HFFc6 (cell line): ENCODE measurements at places on chromosomes 3 and 15.

DNA sequence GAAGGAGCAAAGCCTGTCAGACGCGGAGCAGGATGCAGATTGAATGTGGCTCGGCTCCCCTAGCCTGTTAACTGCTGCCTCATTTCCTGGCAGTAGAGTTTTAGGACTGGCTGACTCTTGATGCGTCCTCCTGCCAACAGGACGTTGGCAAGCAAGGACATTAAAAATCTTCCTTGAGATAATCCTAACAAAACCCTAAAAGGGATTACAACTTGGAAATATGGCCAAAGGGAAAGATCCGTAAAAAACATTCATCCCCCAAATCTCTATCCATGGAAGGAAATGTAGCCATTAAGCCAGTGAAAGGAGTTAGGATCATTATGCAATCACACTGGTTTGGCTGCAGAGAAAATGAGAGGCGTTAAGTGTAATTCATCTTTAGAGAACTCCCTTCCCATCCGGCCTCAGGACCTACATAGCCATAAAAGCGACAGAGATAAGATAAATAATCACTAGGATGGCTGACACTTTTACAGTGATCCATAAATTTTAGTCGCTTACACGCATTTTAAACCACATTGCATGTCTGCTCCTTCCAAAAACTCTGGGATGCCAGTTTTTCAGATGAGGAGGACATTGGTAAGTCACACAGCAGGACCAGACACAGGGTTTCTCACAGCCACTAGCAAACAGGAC, 44.5 kb upstream of the C3orf80 start:
- no peaks in the 10 kb centered on the region for H3K36me3 ChIP-seq
- peak overlapping the region; percentile 89 for H3K27ac ChIP-seq
- H3K4me3 ChIP-seq = peak overlapping the region; percentile 78
- no peaks in the 10 kb centered on the region for H3K27me3 ChIP-seq
- H3K4me1 ChIP-seq = peaks cover 56% of the 10 kb centered on the region
- DNase-seq = peak; percentile 84

GRCh38 chr3:46360907-46361306, 7.0 kb downstream of the CCR2 start:
- H3K27ac ChIP-seq = no peak overlapping the region
- H3K4me1 ChIP-seq = peaks cover 6% of the 10 kb centered on the region; the same call in 1 of the 2 replicates
- peaks cover 37% of the 10 kb centered on the region for H3K27me3 ChIP-seq
- H3K36me3 ChIP-seq = no peaks in the 10 kb centered on the region

DNA sequence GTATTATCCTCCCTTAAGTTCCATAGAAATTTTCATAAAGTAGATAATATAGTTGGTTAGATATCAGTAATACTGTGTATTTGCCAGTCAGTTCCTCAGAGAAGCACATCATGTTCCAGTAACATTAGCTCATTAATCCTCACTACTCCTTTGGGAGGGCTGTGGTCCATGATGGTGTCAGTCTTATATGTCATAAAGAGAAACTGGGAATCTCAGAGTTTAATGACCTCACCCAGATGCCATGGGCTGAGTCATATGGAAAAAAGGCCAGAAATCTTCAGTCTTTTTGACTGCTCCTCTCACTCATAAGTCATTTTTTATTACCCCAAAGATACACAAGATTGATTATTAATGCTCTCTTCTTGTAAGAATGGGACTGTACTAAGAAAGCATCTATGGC, 188.6 kb downstream of the CHL1 start:
- no peak for DNase-seq
- H3K36me3 ChIP-seq = no peaks in the 10 kb centered on the region
- no peak overlapping the region for H3K4me3 ChIP-seq

- H3K27me3 ChIP-seq = peaks cover 21% of the 10 kb centered on the region
- no peaks in the 10 kb centered on the region for H3K36me3 ChIP-seq
- H3K4me1 ChIP-seq = no peaks in the 10 kb centered on the region
- H3K27ac ChIP-seq = no peak overlapping the region
- no peak overlapping the region for H3K4me3 ChIP-seq
Observed at GRCh38 chr3:184291738-184292445, 7.1 kb upstream of the PSMD2 start.

DNA sequence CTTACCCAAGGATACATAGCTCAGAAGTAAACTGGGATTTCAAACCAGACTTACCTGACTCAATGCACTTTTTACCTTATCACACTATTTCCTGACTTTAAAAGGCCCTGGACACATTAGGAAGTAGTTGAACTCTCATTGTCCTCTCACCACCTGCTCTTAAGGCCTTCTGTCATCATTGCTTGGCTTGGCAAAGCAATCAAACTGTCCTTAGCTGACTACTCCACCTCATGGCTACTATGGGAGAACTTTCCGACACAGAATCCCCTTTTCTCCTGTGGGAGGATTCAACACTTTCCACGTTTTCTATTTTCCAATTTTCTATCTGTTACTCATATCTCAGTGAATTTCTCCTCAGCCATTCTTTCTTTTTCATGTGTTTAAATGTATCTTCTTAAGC, 55.4 kb downstream of the ZNF148 start:
- H3K4me3 ChIP-seq = no peak overlapping the region
- DNase-seq = no peak
- no peak overlapping the region for H3K27ac ChIP-seq
- H3K4me1 ChIP-seq = peaks cover 48% of the 10 kb centered on the region

- DNase-seq = peak; percentile 3
- H3K27ac ChIP-seq = peak overlapping the region; percentile 80
- H3K36me3 ChIP-seq = 0 out of 2 replicates have a peak, but pooled peaks cover 12% of the 10 kb centered on the region
- H3K4me3 ChIP-seq = peak overlapping the region; percentile 51; the same call in 1 of the 2 replicates
- H3K4me1 ChIP-seq = peaks cover 60% of the 10 kb centered on the region
- peaks cover 1% of the 10 kb centered on the region; the same call in 1 of the 2 replicates for H3K27me3 ChIP-seq
Observed at GRCh38 chr3:174958671-174959328, 99.7 kb downstream of the NAALADL2 start.

DNA sequence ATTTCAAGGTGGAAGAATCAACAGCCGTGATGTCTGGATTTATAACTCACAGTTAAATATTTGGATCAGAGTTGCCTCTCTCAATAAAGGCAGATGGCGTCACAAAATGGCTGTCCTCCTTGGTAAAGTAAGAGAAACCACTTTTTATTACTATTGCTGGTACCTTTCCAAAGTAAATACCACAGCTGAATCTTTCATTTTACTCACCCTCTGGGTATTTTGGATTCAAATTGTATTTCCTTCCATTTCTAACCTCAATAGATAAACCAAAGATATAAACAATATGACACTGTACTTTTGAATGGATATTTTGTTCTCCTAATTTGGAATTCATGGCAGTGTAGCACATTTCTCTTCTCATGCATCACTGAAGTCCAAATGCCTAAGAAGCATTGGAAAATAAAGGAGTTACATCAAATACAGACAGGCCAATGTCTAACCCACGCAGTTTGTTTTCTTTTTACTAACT, 29.5 kb downstream of the KLHL24 start:
- peaks cover 20% of the 10 kb centered on the region for H3K4me1 ChIP-seq
- no peaks in the 10 kb centered on the region for H3K27me3 ChIP-seq
- no peaks in the 10 kb centered on the region; the same call in 1 of the 2 replicates for H3K36me3 ChIP-seq
- peak; percentile 89 for DNase-seq
- peak overlapping the region; percentile 75 for H3K27ac ChIP-seq

DNA sequence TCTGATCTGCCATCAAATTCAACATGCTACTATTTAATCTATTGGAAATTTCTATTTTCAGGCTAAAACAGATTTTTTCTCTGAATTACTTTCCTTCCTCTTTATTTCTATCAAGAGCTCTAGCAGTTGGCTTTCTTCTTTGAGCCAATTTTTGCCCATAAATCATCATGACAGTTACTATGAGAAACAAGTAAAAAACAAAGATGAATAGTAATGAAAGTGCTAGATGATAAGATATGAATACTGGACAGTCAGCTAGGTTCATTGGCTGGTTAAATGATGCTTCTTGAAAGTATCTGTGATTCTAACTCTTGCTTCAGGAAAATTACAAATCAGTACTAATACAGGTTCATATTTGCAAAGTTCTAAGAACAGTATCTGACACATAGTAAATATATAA, 38.6 kb upstream of the NANOGP8 start:
- H3K4me1 ChIP-seq = no peaks in the 10 kb centered on the region
- H3K27ac ChIP-seq = no peak overlapping the region
- H3K36me3 ChIP-seq = 0 out of 2 replicates have a peak, but pooled peaks cover 7% of the 10 kb centered on the region
- H3K4me3 ChIP-seq = no peak overlapping the region

DNA sequence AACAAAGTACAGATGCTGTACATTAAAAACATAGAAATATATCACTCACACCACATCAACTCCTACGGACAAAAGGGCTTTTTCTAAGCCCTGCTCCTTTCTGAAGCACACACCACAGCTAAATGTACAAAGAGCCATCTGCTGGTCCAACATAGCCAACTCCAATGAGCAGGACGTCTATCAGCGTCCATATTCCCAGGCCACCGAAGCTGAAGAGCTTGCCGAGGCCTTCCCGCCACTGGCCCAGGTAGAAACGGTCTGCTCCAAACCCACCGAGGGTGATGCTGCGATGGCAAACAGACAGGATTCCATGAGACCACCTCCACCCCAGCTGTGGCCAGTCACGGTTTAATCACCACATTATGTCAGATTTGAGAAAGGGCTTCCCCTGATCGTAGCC, 9.8 kb downstream of the TM2D3 start:
- peaks cover 2% of the 10 kb centered on the region; the same call in 1 of the 2 replicates for H3K27me3 ChIP-seq
- peak overlapping the region; percentile 40; the same call in 1 of the 2 replicates for H3K27ac ChIP-seq
- peaks cover 20% of the 10 kb centered on the region for H3K36me3 ChIP-seq
- no peak overlapping the region for H3K4me3 ChIP-seq
- no peak for DNase-seq

DNA sequence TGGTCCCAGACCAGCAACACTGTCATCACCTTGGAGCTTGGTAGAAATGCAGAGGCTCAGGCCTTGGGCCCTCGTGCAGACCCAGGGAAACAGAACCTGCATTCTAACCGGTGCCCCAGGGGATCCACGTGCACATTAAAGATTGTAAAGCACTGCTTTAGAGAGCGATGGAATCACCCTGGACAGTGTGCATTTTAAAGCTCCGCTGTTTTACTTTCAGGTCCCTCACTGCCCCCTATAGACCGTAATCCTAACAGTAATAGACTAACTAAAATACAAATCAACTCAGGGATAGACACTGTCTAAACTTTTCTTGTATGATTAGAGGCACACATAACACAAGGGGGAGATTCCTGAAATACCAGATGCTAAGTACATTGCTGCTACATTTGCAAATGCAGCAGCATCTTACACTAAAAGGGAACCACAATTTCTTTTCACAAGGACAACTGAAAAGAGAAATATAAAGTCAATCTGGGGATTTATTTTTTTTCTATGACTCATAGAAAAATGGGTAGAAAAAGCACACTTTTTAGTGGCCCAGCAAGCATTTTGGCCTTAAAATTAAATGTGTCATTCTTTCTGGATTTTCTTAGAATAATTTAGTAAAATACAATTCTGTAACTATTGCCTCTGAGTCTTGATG, 10.5 kb upstream of the SH3GL3 start:
- DNase-seq = peak; percentile 55
- no peak overlapping the region for H3K4me3 ChIP-seq
- no peaks in the 10 kb centered on the region for H3K36me3 ChIP-seq
- no peak overlapping the region for H3K27ac ChIP-seq
- peaks cover 11% of the 10 kb centered on the region for H3K4me1 ChIP-seq

DNA sequence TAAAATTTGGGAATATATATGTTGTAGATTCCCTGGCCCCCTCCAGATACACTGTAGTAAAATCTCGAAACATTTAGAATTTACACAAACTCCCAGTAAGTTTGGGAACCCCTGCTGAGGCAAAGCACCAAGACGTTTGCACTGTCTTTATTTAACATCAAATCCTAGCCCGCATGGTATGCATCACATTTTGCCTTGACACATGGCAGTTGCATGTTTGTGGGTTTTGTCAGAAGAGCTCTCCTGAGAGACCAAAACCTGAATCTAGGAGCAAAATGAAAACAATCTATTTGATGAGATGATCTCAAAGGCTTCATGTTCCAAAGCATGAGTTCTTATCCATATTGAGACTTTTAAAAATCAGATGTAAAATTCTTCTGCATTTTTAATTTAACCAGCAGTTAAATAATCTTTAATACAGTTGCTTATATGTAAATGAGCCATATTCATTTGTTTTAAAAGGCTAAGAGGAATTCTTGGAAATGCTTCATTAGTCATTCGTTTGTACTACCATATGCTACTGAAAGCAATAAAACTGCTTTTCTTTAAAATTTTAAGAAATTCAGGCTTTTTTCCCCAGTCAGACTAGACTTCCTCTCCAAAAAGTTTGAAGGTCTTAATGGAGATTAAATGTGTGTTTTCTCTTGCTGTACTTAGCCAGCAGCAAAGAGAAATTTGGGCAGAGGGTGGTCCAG, 105.2 kb upstream of the BOC start:
- H3K4me3 ChIP-seq = no peak overlapping the region
- peaks cover 44% of the 10 kb centered on the region for H3K27me3 ChIP-seq
- no peaks in the 10 kb centered on the region for H3K36me3 ChIP-seq
- peaks cover 6% of the 10 kb centered on the region for H3K4me1 ChIP-seq
- DNase-seq = no peak
- no peak overlapping the region for H3K27ac ChIP-seq

DNA sequence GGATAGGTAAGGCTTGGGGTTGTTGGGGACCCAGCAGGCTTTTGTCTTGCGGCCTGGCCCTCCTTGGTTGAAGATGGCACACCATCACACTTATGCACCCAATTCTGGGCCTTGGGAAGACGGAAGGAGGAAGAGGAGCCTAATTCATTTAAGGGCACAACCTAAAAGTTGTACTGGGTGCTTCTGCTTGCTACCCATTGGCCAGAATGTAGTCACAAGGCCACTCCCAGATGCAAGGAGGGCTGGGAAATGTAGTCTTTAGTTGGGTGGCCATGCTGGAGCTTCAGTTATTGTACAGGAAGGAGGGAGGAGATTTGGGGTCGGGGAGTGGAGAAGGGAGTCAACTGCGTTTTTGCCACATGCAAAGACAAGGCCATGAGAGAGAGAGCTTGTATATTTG, 109.2 kb downstream of the TMEM266 start:
- no peak overlapping the region for H3K27ac ChIP-seq
- H3K4me1 ChIP-seq = peaks cover 23% of the 10 kb centered on the region
- DNase-seq = peak; percentile 40
- H3K36me3 ChIP-seq = no peaks in the 10 kb centered on the region

- H3K27me3 ChIP-seq = 0 out of 2 replicates have a peak, but pooled peaks cover 2% of the 10 kb centered on the region
- DNase-seq = no peak
- H3K36me3 ChIP-seq = no peaks in the 10 kb centered on the region
- no peaks in the 10 kb centered on the region for H3K4me1 ChIP-seq
Observed at GRCh38 chr15:61712129-61712759, 348.0 kb downstream of the VPS13C start.

DNA sequence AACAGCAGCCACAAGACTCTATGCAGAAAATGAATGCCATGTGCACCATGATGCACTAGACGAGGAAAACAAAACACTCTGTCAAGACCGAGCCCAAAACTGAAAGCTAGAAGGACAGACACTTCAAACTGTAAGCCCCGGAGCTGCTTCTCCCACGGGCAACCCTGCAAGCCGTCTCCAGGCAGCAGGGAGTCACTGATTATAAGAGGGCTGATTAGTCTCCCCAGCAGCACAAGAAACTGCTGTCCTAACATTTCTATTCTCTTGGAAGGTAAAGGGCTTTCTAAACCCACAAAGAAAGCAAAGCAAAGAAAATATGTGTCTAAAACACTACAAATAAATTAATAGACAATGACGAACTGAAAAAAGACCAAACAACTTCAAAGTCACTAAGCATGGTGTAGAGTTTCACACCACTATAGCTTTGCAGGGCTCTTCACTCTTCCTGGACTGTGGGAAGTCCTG, 15.5 kb downstream of the TBC1D2B start:
- H3K4me1 ChIP-seq = peaks cover 34% of the 10 kb centered on the region
- peak; percentile 39 for DNase-seq
- H3K36me3 ChIP-seq = peaks cover 4% of the 10 kb centered on the region
- H3K4me3 ChIP-seq = peak overlapping the region; percentile 87
- H3K27me3 ChIP-seq = no peaks in the 10 kb centered on the region; the same call in none of the 2 replicates
- H3K27ac ChIP-seq = peak overlapping the region; percentile 90

- no peak for DNase-seq
- H3K27me3 ChIP-seq = peaks cover 17% of the 10 kb centered on the region
- no peak overlapping the region for H3K4me3 ChIP-seq
- H3K36me3 ChIP-seq = no peaks in the 10 kb centered on the region
- no peak overlapping the region for H3K27ac ChIP-seq
Observed at GRCh38 chr3:133475245-133476010, 75.6 kb downstream of the BFSP2 start.
